ENCODE measurements at places on chromosomes 5 and 9.

- no peak for DNase-seq
Measured at GRCh38 chr9:98099898-98100297, 19.1 kb downstream of the TRIM14 start.

- DNase-seq, result no peak
Measured at GRCh38 chr9:104740621-104741020, 6.9 kb upstream of the NIPSNAP3A start.

- no peak for DNase-seq
Measured at GRCh38 chr9:86413971-86414880, 60.0 kb upstream of the TUT7 start.

GRCh38 chr5:132961887-132962286 is 1.5 kb downstream of the AFF4 start:
- DNase-seq, result no peak

GRCh38 chr5:74149395-74149794 is 491.1 kb downstream of the ENC1 start:
- no peak for DNase-seq

DNA sequence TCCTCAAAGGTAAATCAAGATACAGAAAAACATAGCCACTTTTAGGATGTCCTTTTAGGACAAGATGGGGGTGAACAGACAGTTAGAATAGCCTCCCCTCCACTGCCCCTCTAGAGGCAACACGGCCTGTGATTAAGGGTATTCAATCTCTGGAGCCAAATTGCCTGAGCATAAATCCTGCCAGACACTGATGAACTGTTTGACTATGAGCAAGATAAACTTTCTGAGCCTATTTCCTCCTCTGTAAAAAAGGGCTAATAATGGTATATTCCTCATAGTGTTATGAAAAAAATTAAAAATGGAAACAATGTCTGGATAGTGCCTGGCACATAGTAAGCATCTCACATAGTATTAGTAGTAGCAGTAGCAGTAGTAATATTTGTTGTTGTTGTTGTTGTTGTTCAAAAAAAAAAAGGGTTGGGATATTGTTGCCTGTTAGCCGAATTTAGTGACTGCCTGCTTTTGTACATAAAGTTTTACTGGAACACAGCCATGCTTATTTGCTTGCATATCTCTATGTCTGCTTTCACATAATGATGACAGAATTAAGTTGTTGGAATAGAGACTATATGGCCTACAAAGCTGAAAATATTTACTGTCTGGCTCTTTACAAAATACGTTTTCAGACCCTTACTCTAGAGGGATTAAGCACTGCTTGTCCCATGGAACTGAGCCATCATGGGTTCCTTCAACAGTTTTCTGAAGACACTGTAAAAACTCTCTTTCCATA is 536.3 kb downstream of the TLE4 start:
- no peak for DNase-seq

DNA sequence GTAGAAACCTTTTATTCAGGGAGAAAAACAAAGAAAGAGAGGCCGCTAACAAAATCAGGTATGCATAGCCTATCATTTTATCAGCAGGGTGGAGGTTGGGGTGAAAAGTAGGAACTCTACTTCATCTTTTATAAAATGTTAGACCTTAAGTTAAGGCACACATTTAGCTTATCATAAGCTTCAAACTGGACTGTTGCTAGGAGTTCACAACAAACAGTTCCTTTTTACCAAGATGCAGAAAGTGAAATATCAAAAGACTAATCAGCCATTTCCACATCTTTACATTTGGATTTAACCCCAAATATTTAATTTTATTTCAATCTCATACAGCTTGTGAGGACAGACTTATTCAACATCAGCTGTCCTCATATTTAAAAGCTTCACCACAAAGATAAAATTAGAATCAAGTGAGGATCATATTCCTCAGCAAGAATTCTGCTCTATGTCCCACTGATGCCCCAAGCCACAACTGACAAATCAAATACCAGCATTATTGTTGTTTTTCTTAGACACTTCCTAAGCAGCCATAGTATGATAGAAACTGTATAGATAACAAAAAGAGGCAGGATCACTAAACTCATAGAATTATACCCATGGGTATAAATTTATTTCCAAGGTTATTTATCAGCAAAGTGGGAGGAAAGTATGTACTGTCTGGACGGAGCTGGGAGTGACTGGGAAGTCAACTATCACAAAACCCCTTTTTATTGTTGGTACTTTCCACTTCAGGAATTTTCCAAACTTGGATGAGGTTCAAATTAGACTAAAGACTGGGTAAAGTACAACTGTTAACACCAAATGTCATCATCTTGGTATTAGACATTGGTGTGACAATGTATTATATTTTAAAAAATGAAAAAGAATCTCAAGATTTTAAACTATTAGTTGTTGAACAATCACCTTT is 29.9 kb upstream of the MYOT start:
- no peak for DNase-seq

GRCh38 chr5:110561510-110561909 is 165.0 kb downstream of the TMEM232 start:
- DNase-seq, result no peak

GRCh38 chr9:83154821-83155220 is 91.9 kb upstream of the RASEF start:
- no peak for DNase-seq

DNA sequence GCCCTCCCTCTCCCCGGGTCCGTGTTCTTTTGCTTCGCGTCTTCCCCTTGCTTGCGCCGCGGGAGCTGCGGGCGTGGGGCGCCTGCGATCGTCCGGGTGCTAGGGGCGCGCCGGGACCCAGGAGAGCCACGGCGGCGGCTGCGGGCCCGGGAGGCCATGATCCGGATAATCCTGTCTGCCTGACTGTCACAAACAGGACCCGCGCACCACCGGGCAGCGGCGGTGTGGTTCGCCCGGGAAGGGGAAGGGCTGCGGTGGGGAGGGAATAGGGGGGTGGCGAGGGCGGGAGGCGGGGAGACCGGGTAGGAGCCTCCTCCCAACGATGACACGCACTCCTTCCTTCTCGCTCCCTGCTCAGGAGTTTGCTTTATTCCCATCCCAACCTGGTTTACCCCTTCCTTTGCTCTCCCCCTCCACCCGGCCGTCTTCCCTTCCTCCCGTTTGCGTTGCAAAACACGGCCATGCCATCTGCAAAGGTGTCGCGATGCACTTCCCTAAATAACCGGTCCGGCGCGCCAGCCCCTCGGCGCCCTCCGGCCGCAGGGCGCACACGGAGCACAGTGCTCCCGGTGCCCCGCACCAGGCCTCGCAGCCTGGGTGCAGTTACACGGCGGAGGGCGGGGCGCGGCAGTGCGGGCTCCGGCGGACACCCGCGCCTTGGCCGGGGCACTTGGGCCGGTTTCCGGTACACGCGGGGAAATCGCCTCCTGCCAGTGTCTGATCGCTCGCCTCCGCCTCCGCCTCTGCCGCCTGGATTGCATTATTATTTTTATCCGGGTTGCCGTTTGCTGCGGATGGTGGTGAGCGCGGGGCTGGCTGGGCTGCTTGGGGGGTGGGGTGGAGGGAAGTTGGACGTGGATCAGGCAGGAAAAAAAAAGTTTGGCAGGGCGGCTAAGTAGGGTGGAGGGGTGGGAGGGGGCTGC is 1.5 kb downstream of the SMARCA2 start:
- peak; percentile 47 for DNase-seq

GRCh38 chr5:41708604-41708940 is 161.7 kb downstream of the OXCT1 start:
- no peak for DNase-seq

GRCh38 chr5:166262395-166262794 is 2029.0 kb upstream of the WWC1 start:
- DNase-seq, result no peak

DNA sequence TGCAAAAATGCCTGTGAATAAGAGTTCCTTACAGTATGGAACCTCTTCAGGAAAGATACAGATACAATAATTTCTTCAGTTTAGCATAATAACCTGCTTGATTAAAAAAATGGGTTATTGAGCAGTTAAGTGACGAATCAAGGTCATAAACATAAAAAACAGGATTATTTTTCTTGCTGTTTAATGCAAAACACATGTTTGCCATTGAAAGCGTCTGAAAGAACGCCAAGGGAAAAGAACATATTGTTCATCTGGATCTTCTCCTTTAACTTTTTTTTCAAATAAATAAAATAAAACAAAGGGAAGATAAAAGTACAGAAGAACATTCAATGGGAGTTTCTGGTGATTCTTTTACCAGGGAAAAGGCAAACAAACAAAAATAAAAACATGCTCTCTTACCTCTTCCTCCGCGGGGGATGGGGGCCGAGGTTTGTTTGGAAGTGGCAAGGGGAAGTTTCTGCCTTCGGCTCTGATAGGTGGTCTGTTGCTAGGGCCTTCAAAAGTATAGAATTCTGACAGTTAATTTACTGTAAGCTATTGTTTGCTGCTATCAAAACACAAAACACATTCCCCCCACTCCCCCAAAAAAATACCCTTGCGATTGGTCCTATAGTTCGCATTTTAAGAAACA is 20.1 kb downstream of the C5orf58 start:
- no peak for DNase-seq

DNA sequence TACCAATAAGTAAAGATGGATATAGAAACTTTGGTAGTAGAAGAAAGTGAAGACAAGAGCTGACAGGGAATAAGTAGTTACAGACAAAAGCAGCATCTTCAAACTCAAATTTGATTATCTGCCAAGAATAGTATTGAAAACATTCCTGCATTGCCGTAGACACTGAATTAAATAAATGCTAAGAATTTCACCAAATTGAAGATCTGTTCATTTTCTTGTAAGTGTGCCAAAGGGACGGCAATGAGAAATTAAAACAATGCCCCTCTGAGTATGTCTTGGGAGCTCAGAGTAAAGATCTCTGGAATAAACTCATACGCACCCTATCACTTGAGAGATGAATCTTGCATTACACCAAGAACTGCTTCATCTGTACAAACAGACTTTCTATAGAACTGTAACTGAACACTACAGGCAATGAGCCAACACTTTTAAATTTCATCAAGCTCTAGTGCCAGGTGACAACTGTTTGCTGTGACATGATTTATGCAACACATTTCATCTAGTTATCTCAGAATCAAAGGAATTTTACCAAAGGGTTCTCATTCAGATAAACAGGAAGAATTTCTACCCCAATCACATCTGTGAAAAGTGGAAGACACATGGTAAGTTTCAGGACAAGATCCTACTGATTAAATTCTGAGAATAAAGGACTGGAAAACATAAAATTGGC is 66.9 kb downstream of the RFX3 start:
- no peak for DNase-seq

DNA sequence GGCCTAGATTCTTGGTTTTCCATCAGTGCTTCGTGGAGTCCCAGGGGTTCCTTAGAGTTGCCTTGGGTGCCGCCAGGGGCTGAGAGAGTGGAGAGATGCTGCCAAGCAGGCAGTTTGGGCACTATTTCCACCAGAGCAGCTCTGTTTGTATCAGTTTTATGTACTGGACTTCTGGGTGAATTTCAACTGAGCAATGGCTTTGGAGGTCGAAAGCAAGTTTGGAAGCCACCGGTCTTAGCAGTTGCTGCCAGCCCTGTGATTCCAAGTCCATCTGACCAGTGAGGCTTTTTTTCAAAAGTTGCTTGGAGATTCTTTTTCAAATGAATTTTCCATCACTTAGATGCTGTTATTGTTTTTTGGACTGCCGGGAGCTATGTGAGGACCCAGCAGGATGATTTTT is 68.5 kb downstream of the ANGPTL2 start:
- DNase-seq, result no peak

DNA sequence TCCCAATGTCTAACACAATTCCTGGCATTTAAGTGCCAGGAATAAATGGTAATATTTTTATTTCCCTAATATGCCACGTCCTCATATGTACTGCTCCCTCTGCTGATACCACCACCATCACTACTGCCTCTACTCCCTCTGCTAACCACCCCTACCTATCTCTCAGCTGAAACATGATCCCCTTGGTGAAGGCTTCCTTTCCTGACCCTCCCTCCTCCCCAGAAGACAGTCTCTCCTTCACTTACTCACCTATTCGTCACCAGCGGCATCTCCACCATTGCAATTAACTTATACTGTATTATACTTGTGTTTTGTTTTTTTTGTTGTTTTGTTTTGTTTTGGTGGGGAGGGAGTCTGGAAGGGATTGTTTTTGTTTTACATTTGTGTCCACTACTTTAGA is 4.8 kb downstream of the DENND1A start:
- no peak for DNase-seq

- no peak for DNase-seq
Measured at GRCh38 chr9:73183917-73184861, 32.5 kb downstream of the ANXA1 start.

DNA sequence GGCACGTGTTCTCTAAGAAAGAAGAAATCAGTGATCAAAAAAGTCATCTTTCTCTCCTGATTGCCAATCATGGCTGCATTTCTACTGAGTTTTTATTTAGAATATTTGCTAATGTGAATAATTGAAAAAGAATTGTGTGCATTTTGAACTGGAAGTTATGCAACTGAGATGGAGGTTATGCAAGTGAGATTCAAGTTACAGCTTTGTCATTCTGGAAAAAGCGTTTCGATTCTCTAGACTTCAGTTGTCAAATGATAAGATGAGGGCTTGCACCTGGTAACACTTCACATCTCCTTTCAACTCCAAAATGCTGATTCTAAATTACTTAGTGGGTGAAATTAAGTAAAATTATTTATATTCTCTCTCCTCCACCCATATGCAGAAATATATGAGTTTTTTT is 36.4 kb downstream of the C6 start:
- DNase-seq, result no peak

DNA sequence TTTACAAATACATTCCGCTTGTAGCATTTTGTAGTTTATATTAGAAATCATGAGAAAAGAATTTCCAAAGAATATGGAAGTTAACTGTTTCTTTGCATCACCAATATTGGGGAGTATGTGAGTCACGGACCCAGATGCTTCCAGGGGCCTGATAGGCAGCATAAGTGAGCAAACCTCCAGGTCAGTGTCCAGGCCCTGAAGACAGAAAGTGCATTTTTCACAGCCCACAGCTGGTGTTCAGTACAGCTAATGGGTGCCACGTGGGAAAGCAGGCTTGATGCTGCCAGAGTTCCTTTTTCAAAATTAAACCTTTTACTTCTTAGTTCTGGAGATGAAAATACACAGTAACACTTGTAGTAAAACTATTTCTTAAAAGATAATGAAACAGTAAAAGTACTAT is 454.4 kb upstream of the ACTBL2 start:
- DNase-seq, result no peak

GRCh38 chr9:37197158-37198038 is 77.0 kb downstream of the ZCCHC7 start:
- no peak for DNase-seq

- no peak for DNase-seq
Measured at GRCh38 chr5:181114844-181115778, 15.9 kb downstream of the OR2V1 start.

DNA sequence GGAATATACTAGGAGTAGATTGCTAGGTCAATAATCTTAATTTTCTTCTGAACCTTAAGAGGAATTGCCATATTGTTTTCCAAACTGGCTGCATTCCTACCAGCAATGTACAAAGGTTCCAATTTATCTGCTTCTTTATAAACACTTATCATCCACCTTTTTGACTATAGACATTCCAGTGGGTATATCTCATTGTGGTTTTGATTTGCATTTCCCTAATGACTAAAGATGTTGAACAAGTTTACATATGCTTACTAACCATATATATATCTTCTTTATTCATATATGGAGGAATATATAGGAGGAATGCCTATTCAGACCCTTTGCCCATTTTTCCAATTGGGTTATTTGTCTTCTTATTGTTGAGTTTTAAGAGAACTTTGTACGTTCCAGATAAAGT is 7.6 kb downstream of the DNAJC18 start:
- DNase-seq, result no peak

All from activated T-helper 1 cell treated with anti-CD3 and anti-CD28 coated beads, Interleukin-12 subunit alpha, Interleukin-12 subunit beta, Interleukin-2, Interleukin-4 antibody, amounts not matched to agents 30 ng/mL and 10 ng/mL and 1 ng/mL, durations not matched to agents 14 hours and 24 hours and 36 hours (primary cell).